ENCODE measurements at places on chromosomes 13 and 19.

DNA sequence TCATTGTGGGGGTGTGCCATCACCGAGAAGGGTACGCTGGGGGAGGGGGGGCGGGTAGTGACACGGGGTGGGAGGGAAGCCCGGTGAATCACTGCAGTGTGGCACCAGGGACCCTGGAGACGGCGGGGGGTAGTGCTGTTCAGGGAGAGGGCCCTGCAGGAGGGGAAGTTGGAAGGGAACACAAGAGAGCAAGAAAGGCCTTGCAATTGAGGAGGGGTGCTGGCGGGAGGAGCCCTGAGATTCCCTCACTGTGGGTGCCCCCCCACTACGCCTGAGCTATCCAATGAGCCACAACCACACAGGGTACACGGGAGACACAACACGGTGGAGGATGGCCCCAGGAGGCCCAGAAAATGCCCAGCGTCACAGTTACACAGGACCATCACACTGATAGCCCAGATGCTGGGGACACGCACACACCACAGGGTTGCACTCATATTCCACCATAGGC is 516 bp upstream of the ATP1A3 start:
- DNase-seq, result no peak

- no peak for DNase-seq
These were observed 19.2 kb downstream of the NAXD start for GRCh38 chr13:110634558-110634957.

DNA sequence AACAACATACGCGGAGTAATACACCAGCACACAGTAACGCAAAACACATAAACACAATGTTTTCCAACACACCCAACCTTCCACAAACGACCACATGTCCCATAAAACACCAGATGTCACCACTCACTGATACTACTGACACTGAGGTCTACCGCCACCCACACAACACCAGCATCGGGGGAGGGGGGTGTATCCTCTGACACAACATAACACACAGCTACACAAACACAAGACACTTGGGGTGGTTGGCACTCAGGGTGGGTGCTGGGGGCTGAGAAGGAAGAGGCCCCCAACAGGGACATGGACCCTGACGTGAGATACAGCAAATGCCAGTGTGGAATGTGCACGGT is 1.5 kb upstream of the KCNN4 start:
- no peak for DNase-seq

- no peak for DNase-seq
These were observed 42.7 kb downstream of the CAPN12 start for GRCh38 chr19:38701455-38702063.

- DNase-seq, result no peak
These were observed 6.1 kb upstream of the ARRDC2 start for GRCh38 chr19:18001777-18002345.

GRCh38 chr19:34540811-34541557 is 59.4 kb downstream of the WTIP start:
- no peak for DNase-seq

DNA sequence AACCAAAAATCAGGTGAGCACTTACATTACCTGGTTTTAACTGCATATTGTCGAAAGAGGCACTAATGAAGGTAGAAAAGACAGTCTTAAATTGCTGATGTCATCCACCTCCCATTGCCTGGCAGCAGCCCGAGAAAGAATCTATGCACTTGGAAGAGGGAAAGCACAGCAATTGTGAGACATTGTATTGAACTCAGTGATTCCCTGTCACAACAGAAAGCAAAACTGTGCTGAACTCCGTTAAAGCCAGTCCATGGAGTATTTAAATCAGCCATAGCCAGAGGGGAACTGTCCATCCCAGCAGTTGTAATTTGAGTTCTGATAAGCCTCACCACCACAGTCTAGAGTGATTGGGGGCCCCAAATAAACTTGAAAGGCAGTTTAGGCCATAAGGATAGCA is 466.6 kb upstream of the PCDH9 start:
- no peak for DNase-seq

DNA sequence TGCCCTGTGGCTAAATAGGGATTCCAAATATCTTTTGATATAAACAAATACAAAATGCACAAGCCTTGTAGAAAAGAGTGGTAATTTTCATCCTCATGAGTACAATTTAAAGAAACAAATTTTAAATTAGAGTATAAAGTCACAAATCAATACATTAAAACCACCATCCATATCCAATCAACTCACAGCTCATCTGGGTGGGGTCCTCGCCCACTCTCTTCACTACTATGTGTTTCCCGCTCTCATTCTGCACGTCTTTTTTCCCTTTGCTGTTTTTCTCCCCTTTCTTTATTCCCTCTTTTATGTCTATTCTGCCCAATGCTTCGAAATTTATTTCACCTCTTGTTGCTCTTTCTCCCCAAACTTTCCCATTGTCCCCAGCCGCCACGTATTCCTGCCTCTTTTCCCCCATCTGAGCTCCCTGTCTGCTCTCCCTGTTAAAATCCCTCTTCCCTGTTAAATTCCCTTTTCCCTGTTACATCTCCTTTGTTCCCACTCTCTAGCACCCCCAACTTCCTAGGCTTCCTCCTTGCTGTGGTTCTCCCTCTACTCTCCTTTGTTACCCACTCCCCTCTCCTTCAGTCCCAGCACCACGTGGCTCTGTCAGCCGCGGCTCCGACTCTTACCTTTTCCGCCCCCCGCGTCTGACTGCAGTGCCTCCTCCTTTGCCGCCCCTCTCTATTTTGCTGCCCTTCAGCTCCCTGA is 1.3 kb downstream of the ZNF616 start:
- peak; percentile 59 for DNase-seq

DNA sequence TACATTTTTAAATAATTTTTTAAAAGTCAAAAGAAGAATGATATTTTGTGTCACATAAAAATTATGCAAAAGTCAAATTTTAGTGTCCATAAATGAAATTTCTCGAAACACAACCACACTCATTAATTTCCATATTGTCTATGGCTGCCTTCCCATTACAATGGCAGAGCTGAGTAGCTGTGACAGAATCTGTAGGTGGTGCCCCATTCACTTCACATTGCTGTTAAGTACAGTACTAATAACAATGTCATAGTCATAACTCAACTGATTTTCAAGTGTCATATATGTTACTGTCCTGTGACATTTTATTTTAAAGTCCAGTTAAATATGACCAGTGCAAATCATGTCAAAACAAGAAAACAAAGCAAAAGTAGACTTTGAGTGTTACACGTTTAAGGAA is 114.3 kb downstream of the SPRY2 start:
- DNase-seq, result no peak

DNA sequence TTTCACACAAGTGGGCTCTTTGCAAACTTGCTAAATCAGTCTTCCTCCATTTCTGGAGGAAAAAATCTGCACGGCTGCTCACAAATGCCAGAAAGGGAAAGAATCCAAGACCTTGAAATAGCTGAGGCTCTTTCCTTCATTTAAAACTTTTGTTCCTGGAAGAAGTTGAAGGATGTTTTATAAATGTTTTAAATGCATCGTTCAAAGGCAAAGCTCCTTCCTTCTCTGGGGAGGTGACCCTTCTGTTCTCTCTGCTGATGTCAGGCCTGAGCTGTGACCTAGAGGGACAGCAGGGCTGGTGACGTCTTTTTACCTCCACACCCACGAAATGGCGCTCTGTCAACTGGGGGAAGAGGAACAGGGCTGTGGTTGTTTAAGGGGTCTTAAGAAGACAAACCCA is 376.4 kb upstream of the ZNF507 start:
- DNase-seq, result no peak

GRCh38 chr13:101726681-101727080 is 274.2 kb downstream of the ITGBL1 start:
- no peak for DNase-seq

- DNase-seq, result no peak
These were observed 1.0 kb upstream of the GTF2F1 start for GRCh38 chr19:6393983-6394412.

GRCh38 chr19:3890591-3890990 is 10.1 kb downstream of the ATCAY start:
- no peak for DNase-seq

- DNase-seq, result no peak
These were observed 7.5 kb downstream of the RASA3 start for GRCh38 chr13:114124921-114125320.

DNA sequence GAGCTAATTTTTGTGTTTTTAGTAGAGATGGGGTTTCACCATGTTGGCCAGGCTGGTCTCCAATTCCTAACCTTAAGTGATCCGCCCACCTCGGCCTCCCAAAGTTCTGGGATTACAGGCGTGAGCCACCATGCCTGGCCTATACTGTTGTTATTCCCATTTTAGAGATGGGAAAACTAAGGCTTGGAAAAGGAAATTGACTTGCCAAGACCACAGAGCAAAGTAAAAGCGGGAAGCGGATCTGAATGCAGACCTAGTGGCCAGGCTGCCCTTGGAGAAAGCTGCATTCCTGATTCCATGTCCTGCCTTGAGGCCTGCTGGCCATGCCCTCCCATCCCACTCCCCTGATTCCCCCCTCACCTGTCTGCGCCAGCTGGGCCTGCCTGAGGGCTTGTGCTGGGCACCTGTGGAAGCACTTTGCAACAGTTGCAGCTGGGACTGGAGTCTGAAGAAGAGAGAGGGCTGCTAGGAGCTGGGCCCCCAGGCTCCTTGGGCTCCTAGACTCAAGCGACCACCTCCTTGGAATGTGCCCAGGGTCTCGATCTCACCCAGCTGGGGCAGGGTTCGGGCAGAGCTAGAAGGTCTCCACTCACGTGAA is 5.7 kb downstream of the PALM3 start:
- no peak for DNase-seq

GRCh38 chr13:37026771-37027170 is 26.2 kb downstream of the EXOSC8 start:
- DNase-seq, result no peak

GRCh38 chr19:47280183-47280797 is 5.6 kb downstream of the INAFM1 start:
- no peak for DNase-seq

DNA sequence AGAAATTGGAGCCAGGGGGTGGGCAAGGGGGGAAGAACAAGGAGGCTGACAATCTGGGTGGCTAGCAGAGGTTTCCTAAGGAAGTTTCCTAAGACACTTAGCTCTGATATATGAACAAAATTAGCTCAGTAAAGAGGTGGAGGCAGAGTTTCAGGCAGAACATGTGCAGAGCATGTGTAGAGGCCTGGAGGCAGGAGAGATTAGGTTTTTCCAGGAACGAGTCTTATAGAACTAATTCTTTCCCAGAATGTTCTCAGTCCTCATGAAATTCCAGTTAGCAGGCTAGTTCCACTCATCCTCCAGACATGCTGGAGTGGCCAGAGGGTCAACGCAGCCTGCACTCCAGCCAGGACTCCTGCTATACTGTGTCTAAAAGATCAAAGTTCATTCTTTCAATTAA is 184.7 kb downstream of the LACC1 start:
- no peak for DNase-seq

DNA sequence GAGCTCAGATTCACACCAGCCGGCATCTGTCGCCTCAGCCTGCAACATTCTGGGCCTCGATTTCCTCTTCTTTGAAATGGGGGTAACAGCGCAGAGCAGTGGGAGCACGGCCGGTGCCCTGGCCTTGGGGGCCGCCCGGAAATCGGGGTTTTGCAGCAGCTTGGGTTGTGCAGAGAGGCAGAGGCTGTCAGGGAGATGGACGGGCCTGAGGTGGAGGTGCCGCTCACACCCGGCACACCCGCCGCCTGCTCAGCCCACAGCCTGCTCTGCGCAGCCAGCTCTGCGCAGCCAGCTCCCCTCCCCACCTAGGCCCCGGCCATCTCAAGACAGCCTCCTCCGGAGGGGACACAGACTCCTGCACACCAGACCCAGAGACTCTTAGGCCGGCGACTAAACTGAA is 10.6 kb downstream of the KLF2 start:
- DNase-seq, result no peak

- no peak for DNase-seq
These were observed 1.0 kb upstream of the ETFB start for GRCh38 chr19:51367255-51367564.

DNA sequence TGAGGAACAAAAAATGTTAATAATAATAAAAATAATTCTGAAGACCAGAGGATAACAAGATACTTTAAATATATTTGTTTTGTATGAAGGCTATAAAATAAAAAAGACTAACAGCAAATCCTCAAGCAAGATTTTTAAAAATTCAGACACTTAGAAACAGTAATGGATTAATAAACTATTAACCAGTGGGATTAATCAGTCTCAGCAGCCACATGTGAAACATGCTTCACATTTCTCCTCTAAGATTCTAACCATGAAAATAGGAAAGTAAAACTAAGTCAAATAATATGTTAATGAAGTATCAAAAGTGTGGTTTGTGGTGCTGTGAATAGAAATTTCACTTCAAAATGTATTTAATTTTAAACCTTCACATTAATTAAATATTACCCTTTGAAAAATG is 57.4 kb downstream of the KCNRG start:
- no peak for DNase-seq

- DNase-seq, result no peak
These were observed 65.3 kb downstream of the KCTD15 start for GRCh38 chr19:33861950-33862349.

- no peak for DNase-seq
These were observed 84.8 kb downstream of the LNX2 start for GRCh38 chr13:27535546-27535945.

DNA sequence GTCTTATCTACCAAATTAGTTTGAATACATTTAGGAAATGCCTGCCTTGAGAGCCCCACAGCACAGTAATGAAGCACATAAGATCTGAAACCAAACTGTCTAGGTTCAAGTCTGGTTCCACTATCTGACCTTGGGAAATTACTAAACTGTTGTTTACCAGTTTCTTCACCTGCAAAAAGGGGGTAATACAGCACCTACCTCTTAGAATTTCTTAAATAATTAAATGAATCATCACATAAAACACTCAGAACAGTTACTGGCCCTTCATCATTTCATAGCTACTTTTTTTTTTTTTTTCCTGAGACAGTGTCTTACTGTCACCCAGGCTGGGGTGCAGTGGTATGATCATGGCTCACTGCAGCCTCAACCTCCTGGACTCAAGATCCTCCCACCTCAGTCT is 59.6 kb downstream of the USP12 start:
- DNase-seq, result no peak

- DNase-seq, result no peak
These were observed 16.1 kb downstream of the LGALS16 start for GRCh38 chr19:39671739-39672363.

DNA sequence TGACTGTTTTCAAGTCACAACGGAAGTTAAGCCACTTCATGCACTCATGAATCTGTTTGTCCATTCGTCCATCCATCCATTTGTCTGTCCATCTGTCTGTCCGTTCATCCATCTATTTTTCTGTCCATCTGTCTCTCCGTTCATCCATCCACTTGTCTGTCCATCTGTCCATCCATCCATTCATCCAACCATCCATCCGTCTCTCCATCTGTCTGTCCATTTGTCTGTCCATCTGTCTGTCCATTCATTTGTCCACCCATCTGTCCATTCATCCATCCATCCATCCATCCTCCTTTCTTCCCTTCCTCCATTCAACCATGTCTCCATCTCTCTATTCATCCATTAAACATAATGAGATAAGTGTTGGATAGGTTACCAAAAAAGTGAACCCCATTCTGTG is 123.5 kb upstream of the UQCRFS1 start:
- no peak for DNase-seq

GRCh38 chr13:25689539-25689938 is 317.8 kb downstream of the ATP8A2 start:
- no peak for DNase-seq
